ENCODE measurements at places on chromosomes 12 and 14.

DNA sequence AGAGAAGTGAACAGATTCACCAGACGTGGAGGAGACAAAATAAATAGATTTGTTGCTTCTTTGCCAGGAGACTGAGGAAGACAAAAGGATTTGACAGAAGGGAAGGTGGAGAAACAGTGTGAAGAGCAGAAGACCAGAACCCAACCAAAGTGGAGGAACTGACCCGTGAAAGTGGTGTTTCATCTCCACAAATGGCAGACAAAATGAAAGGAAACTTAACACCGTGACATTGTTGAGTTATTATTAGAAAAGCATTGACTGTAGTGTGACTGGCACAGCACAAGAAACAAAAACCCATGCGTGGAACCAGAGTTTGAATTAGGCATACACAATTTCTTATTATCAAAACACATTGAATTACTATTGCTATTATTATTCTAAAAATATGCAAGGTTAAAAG, 518.1 kb downstream of the TMEM121 start:
- no peak for DNase-seq

GRCh38 chr14:54220071-54220703, 176.6 kb upstream of the CDKN3 start:
- DNase-seq: no peak

- no peak for DNase-seq
Measured at GRCh38 chr14:91869556-91869955, 2.2 kb upstream of the TC2N start.

DNA sequence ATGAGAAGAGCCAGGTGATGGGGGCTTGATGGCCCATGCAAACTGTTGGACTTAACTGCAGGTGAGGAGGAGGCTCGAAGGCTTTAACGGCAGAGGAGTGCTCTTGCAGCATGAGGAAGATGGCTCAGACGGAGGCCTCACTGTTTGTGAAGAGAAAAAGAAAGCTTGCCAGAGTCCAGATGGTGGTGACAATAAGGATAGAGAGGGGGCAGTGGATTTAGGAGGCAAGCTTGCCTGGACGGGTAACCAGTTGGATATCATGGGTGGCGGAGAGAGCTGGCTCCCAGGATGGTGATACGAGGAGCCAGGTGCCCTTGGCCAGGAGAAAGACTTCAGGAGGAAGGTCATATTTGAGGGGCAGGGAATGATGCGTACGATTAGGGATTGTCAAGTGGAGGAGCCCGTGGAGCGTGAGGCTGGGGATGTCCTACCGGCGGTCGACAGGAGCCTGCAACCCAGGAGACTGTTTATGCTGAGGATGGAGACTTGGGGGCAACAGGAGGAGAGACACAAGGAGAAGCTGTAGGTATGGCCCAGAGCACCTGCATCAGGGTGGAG, 71.8 kb downstream of the CACNA1C start:
- peak; percentile 50 for DNase-seq

GRCh38 chr12:57698414-57698813, 4.5 kb downstream of the OS9 start:
- no peak for DNase-seq

DNA sequence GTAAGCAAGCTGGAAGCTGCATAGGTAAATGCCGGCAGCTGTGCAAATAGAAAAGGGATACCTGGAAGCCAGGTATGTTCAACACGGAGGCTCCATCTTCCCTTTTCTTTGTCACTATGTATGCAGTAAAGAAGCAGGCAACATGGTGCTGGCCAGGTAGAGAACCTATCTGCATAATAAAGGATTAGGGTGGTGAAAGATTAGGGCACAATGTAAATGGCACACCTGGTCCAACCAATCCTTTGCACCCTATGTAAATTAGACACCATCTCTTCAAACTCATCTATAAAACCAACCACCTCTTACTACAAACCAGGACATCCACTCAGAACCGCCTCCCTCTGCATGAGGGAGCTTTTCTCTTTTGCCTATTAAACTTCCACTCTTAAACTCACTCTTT, 32.3 kb downstream of the RPS29 start:
- no peak for DNase-seq

DNA sequence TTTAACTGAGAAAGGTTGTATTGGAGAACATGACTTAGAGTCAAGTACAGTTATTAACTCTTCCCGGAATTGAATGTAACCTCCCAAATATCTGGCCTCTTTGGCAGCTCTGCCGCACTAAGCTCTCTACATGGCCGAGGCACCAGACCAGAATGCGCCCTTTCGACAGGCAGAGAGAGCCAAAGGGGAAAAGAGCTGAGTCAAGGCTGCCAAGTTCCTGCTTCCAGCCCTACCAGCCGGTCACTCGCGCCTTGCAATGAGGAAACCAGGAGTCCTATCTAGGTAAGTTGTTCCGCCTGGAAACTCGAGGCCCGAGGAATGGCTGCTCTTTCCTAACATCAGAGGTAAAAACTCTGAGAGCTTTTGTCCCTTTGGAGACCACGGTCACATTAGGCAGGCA, 172.2 kb downstream of the BRMS1L start:
- DNase-seq: no peak

DNA sequence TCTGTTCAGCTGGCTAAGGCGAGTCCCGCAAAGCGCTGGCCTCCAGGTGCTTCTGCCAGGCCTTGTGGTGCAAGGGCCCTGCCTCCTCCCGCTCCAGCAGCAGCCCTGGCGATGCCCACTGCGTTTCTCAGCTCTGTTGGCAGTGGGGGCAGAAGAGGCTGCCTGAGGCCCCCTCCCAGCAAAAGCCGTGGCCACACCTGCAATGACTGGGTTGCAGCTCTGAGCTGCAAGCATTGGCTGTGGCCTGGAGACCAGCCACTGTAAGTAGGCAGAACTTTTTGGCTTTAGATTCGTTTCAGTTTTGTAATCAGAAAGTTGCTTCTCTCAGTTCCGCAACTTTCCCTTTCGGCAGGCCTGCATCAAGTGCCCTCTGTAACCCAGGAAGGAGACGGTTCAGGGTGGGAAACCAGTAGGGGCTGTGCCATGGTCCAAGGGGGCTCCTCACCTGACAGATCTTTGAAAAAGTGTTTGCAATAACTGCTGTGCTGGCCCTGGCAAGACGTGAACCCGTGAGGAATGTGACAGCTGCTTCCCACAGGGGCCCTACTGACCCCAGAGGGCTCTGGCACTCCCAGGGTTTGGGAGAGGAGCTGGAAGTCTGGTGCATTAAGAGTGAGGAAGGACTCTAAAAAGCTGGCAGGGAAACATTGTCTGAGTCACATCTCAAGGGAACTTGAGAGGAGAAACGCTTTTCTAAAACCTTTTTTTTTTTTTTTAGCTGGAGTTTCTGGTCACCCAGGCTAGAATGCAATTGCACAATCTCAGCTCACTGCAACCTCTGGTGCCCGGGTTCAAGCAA, 54.5 kb upstream of the MAX start:
- no peak for DNase-seq

- DNase-seq: no peak
Measured at GRCh38 chr14:98210045-98210672, 1061.8 kb downstream of the BCL11B start.

GRCh38 chr14:91732439-91732838, 553 bp upstream of the CATSPERB start:
- DNase-seq: no peak

DNA sequence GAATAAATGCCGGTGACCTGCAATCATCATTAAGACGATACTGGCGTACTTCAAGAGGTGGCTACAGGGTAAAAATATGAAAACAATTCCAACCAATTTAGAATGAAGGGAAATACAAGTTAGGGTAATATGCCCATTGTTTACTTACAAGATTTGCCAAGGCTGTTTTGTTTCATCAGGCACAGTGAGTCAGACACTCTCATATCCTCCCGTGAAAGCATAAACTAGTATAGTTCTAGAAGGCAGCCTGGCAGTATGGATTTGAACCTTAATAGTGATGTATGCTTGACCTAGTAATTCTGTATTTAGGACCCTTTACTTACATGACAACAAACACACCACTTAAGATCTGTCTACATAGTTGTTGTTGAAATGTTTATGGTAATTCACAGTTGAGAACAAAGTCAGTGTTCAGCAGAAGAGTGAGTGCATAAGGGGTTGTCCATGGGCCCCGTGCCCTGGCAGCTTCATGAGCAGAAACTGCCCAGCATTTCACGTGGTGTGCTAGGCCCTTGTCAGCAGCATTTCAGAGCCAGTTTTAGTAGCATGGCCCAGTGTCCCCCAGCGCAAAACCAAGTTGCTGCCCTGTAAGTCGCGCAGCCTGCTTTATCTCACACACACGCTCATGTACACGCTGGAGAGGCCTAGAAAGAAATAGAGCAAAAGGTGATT, 80.8 kb downstream of the EP400 start:
- DNase-seq: no peak

- DNase-seq: peak; percentile 66
Measured at GRCh38 chr14:103073367-103073875, 10.6 kb upstream of the LBHD2 start.

DNA sequence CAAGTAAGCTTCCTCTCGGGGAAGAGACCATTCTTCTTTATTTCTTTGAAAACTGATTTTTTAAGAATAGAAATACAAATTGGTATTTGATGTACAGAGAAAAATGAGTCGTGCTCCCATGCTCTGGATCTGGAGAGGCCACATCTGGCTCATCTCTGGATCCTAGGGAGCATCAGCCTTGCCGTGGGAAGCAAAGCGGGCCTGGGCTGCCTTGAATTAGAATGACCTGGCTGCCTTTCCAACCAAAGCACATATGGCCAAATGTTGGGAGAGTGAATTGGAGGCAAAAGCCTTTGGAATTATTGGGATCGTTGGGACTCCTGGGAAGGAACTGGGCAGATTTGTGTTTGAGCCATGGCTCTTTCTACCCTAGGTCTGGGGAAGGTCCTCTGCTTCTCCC, 80.0 kb downstream of the SLC25A47 start:
- DNase-seq: no peak

DNA sequence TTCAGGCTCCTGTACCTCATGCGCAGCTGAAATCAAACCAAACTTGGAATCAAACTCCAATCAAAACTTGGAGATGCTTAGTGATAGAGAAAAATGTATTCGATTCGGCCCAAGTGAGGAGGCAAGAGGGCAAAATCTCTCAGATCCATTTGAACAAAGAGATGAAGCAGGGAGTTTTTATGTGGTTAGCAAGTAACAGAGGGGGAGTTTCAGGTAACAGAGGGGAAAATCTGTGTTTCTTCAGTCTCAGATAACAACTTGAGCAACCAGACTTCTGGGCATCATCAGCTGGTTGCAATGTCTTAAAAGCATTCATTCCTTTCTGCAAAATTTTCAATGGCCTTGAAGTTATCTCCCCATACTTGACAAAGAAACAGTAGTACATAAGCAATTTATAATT, 245.1 kb upstream of the AVPR1A start:
- no peak for DNase-seq

- DNase-seq: no peak
Measured at GRCh38 chr12:57367121-57367520, 63.7 kb downstream of the R3HDM2 start.

- DNase-seq: no peak
Measured at GRCh38 chr12:66388517-66388916, 86.2 kb downstream of the HELB start.

- no peak for DNase-seq
Measured at GRCh38 chr12:75581515-75581914, 70.1 kb upstream of the KRR1 start.

GRCh38 chr12:27198036-27198435, 46.0 kb upstream of the STK38L start:
- DNase-seq: peak; percentile 86

DNA sequence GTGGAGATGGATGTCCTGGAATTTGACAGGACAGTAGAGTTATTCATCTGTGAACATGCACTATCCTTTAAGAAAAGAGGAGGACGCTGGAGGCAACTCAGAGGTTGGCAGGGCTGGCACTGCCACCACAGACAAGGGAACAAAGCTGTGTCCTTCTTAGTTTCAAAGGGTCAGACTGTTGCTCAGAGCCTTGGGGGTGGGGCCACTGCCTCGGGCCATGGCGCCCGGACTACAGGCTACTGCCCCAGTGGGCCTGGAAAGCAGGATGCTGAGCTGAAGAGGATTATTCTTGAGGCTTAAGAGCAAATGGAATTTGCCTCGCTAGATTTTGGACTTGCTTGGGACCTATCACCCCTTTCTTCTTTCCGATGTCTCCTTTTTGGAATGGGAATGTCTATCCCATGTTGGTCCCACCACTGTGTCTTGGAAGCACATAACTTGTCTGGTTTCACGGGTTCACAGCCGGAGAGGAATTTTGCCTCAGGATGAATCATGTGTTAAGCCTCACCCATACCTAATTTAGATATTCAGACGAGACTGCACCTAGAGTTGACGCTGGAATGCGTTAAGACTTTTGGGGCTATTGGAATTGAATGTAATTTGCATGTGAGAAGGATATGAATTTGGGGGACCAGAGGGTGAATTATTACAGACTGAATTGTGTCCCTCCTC, 114.8 kb upstream of the RFLNA start:
- no peak for DNase-seq

GRCh38 chr12:59316938-59317337, 278.9 kb upstream of the SLC16A7 start:
- no peak for DNase-seq

DNA sequence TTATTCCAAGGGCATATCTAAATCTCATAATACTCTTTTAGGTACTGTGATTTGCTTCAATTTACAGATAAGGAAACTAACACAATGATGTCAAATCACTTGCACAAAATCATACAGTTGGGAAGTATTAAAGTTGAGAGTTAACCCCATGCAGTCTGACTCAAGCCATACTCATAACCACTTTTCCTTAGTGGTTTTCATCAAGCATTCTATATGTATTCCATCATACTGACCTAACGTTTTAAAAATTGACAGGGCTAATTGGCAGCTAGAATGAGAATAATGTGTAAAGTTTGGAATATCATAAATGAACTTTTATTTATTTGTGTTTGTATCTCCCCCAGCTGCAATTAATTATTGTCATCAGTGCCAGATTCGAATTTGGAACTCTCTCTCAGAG, 20.9 kb downstream of the PUS7L start:
- no peak for DNase-seq

DNA sequence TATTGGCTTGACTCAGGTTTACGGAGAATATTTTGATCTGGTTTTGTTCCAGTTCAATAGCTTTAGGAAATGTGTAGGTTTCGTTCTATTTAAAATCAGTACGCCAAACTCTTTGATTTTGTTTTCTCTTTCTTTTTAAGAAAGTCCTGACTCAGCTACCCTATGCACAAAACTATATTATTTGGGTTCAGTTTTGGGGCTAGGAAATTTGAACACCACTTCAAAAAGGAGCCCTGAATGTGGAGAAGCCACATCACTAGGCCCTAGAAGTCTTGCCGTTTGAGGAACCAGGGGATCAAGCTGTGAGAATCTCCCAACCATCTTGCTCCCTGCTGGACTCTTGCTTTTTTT, 168.2 kb upstream of the BCL2L14 start:
- no peak for DNase-seq

- DNase-seq: no peak
Measured at GRCh38 chr12:94025068-94025467, 123.3 kb upstream of the PLXNC1 start.

- no peak for DNase-seq
Measured at GRCh38 chr14:68403191-68404145, 389.4 kb downstream of the ZFP36L1 start.

- no peak for DNase-seq
Measured at GRCh38 chr12:27331291-27331926, 1.2 kb upstream of the BMAL2 start.

DNA sequence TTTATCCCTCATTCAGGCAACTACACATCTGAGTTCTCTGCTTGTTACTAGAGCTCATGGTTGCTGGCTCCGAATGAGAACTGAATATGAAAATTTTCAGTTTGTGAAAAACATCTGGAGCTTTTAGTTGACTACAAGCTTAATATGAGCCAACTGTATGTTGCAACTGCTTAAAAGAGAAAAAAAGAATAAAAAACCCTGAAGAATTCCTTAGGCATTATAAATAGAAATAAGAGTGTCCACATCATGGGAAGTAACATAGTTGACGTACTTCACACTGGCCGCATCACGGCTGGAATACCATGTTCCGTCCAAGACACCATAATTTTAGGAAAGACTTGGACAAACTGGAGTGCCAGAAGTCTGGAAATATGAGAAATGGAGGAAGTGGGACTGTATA, 57.9 kb downstream of the PDE3A start:
- DNase-seq: peak; percentile 90

All from sigmoid colon (tissue), 7 donors.